ENCODE measurements at places on chromosomes 2 and 18.

DNA sequence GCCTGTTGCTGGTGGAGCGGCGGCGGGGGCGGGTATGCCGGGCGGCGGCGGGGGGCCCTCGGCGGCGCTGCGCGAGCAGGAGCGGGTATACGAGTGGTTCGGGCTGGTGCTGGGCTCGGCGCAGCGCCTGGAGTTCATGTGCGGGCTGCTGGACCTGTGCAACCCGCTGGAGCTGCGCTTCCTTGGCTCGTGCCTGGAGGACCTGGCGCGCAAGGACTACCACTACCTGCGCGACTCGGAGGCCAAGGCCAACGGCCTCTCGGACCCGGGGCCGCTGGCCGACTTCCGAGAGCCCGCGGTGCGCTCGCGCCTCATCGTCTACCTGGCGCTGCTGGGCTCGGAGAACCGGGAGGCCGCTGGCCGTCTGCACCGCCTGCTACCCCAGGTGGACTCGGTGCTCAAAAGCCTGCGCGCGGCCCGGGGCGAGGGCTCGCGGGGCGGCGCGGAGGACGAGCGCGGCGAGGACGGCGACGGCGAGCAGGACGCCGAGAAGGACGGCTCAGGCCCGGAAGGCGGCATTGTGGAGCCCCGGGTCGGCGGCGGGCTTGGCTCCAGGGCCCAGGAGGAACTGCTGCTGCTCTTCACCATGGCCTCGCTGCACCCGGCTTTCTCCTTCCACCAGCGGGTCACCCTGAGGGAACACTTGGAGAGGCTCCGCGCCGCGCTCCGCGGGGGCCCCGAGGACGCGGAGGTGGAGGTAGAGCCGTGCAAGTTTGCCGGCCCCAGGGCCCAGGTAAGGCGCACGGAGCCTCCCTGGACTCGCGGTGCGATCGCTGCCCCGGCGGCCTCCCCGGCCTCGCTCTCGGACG, 1.0 kb downstream of the ZCCHC2 start:
- DNase-seq, result no peak

GRCh38 chr2:1795261-1796231, 51.2 kb upstream of the PXDN start:
- DNase-seq, result peak; percentile 42

DNA sequence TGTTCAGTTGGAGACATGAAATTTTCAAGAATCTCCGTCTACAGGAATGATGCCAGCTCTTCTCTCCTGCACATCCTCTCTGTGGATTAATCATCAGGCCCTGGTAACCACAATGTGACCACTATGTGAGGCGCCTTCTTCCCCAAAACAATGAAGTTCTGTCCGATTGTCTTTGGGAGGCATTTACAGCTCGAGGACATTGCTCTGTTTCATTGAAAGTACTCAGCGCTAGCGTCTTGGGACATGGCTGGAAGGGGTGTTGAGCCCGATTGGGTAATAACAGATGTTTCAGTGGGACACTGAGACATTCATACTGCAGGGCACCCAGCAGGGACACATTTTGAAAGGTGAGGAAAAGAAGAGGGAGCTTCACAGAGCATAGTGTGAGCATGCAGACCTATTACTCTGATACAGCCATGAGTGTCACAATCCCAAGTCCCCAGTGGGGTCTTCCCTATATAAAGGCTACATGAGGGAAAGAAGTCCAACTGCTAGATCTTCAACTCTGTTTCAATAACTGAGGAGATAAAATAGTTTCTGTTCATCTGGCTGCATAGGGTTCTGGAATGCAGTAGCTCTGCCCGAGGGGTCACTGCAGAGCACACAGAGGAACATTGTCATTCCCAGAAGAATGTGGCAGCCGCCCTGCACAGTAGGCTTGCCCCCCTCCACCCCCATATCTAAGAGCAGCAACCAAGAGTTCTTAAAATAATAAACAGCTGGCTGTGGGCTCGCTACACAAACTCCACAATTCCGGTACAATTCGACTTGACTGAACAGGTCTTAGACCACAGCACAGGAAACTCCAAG, 237.3 kb downstream of the OSR1 start:
- no peak for DNase-seq

DNA sequence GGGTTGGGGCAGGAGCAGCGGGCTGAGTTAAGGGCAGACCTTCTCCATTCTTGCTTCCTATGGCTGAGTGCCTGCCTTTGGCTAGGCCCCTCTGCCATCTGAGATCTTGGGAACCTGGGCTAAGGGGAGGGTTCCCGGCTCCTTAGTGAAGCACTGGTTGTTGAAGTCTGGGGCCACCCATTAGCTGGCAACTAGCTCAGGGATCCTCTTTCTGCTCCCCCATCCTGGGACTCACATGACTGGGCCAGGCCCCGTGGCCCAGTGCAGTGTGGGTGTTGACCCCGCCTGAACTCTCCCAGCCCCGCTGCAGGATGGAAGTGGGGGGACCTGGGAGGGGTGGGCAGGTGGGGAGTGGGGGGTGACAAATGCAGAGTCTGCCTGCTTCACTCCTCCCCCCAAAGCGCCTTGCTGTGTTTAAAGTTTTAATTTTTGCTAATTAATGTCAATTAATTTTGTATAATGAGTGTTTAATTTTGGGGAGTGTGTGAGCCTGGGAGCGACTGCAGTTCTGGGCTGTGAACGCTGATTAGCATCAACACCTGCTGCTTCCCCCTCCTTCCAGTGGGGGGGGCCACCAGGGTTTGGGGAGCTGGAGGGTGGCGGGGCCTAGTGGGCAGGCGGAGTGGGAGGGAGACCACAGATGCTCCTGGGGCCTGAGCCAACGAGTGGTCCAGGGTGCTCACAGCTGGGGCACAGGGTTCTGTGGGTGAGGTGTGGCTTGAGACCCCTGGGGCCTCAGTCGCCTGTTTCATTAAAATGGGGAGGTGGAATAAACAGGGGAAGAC, 55.2 kb downstream of the EMX1 start:
- no peak for DNase-seq

GRCh38 chr2:118604371-118604770, 243.1 kb downstream of the EN1 start:
- DNase-seq, result no peak

GRCh38 chr2:54859416-54859815, 136.0 kb downstream of the EML6 start:
- no peak for DNase-seq

DNA sequence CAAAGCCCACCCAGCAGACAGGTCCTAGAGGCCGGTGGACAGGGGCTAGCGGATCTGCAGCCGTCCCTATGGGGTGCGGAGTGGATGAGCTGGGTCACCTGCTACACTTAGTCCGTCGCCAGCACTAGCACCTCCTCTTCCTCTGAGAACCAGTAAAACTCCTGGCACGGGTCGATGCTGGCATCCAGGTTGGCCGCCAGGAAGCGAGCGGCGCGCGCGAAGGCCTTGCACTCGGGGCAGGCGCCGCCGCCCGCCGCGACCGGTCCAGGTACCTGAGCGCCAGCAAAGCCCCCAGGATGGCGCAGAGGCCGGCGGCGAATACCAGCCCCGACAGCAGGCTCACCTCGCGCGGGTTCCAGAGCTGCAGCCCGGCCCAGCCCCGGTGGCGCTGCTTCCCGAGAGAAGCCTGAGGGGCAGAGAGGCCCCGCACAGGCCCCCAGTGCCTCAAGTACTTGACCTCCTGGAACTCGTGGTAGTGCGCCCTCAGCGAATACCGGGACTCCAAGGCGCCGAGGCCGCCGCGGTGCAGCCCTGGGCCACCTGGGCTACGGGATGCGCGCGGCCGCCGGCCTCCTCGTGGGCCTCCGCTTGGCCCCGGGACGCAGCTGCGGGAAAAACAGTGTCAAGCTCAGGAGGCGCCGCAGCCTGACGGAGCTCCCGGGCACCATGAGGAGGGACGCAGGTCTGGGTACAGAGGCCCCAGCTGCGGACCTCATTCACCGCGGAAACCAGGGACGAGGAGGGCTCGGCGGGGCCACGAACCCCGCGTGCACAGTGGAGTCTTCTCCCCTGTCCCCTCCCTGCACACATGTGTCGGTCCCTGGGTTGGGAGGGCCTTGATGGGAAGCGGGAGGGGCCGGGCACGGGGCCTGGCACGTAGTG, 27.5 kb upstream of the ALPP start:
- no peak for DNase-seq

- DNase-seq, result no peak
These were observed 6.7 kb upstream of the ATG16L1 start for GRCh38 chr2:233244818-233245217.

- DNase-seq, result peak; percentile 31
These were observed 326.2 kb upstream of the SOX11 start for GRCh38 chr2:5365871-5366461.

DNA sequence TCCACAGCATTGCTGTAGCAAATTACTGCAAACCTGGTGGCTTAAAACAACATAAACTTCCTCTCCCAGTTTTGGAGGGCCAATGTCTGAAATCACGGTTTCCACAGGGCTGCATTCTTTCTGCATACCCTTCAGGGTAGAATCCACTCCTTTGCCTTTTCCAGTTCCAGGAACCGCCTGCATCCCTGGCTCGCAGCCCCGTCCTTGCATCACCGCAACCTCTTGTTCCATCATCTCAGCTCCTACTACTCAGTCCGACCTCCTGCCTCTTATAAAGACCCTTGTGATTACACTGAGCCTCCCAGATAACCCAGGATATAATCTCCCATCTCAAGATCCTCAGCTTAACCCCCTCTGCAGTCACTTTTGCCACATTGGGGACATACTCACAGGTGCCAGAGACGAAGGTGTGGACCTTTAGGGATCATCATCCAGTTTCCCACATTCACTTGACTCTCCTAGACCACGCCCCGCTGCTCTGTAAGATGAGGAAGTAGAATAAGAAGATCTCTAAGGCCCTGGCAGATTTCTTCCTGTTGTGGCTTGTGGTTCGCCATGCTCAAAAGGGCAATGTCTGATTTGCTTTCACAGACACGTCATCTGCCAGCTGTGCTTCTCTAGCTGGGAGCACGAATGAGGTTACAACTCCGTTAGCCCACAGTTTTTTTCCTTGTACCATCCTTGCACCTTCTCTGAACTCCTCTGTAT, 103.6 kb upstream of the AGAP1 start:
- DNase-seq, result no peak

DNA sequence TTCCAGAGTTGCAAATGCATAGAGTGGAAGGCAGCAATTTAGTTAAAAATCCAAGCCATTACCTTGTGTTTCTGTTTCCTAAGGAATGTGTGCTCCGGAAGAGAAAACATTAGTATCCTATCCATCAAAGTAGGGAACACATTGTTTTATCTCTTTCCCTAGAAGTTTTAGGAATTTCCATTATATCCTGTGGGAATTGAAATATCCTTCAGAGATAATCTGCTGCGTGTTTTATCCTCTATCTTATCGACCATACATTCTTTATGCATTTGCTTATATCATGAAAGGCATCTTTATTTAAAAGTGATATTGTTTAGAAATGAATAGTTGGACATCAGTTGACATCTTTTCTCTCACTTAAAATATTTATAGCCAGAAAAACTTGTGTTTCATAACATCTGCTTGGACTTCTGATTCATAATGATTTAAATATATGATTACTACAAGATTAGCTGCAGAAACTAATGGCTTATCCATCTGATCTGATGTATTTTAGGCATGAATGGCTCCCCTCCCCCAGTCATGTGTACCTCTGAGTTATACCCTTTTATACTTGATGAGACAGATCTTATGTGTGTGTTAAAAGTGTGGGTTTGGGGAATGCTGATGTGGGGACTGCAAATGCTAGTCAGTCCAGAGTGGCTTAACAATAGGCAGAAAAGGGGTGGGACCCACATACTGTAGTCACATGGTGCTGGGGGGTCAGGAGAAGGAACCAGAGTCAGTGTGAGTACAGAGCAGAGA, 136.2 kb upstream of the ARHGAP28 start:
- no peak for DNase-seq

DNA sequence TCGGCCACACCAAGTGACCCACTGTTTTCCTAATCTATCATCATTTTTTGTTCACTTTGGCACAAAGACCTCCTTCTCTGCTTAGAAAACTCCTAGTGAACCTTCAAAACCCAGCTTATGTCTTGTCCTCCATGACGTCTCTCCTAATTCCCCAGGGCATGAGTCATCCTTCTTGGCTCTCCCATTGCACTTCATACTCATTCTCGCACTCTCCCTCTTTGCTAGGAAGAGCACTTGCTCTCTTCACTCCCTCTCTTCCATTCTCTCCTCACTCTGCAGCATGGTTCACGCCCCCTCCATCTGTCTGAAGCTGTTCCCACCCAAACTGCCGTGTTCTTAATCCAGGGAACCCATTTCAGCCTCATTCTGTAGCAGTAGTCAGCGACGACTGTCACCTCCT, 103.9 kb downstream of the MRO start:
- no peak for DNase-seq

DNA sequence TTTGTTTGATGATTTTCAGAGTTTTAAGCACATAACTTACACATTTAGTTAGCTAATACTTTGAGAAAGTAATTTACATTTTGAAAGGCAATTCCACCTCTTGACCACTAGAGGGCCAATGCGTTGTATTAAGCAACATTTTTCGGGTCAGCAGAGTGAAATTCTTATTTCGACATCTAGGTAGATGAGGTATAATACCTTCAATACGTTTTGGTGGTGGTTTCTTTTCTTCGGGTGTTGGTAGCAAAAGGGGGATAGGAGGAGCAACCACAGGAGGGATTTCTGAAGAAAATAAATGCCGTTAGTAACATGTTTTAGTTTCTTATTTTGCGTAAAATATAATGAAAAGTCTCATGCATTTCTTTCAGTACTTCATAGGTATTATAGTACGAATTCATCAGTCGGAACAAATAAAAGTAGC, 106.3 kb downstream of the TTN start:
- no peak for DNase-seq

GRCh38 chr2:66771359-66771976, 336.5 kb downstream of the MEIS1 start:
- DNase-seq, result no peak

GRCh38 chr2:235467588-235467987, 26.3 kb upstream of the AGAP1 start:
- DNase-seq, result no peak

- no peak for DNase-seq
These were observed 36.3 kb upstream of the UGP2 start for GRCh38 chr2:63805412-63805811.

DNA sequence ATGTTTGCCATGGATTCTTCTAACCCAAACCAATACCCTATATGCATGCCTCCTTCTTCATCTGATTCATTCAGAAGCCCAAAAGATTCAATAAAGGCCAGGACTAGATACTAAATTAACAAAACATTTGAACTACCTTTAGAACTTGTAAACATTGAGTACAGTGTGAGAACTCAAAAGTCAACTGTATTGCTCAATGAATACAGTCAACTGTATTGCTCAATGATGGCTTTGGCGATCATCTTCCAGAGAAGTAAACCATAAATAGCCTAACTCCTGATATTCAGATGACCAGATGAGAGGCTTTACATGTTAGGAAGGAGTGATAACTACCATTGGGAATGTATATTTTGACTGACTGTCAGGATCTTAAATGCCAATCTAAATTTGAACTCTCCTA, 206.5 kb upstream of the ITGA4 start:
- DNase-seq, result no peak

DNA sequence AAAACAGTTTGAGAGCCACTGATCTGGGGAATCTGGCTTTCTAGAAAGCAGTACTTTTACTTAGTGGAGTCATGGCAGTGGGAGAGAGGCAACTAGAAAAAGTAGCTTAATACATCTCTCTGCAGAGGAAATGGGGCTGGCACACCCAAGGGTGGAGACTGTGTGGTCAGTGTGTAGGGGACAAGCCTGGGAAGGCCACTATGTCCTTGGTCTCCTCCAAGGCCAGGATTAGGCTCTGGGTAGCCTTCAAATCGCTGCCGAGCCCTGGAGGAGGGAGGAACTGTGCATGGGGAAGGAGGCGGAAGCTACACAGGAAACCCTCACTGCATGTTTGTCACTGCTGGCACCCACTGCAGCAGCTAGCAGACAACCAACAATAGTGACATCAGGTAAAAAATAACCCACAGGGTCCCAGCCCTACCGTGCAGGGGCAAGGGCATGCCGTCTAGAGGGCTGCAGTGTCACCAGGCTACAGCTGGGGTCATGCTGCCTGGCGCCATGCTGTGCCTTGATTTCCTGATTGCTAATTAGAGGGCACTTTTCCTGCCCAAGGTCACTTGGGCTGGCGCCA, 34.8 kb downstream of the LBH start:
- no peak for DNase-seq

Measured in skin of body (tissue), 3 donors.